ENCODE measurements at places on chromosomes 2 and 18.
A peak's percentile ranks its signal among the peaks of the same experiment; 100 is the strongest.

DNA sequence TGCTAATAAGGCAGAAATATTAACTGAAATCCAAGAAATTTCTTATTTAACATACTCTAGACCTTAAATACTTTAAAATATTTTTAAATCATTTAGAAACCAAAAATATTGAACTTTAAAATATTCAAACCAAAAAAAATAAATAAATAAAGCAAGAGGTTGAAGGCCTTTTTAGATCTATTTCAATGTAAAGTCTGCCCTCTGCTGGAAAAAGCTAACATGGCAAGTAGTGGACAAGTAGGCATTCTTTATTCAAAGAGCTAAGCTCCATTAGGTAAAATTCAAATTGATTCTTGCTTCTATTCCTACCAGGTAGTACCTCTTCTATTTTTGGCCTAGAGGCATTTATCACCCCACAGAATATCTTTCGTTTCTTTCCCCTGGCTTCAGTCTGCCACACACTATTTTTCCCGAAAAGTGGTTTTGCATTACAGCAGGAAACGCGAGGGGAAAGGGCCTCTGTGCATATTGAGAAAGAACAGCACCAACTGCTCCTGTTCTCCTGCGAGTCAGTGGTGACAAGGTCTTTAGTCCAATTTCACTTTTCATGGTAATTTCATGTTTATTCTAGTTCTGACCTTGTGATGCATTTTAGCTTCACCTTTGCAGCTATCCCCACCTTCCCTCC is 20.4 kb downstream of the IFIH1 start:
- peak; percentile 18 for DNase-seq

GRCh38 chr2:74772046-74772445 is 61.9 kb upstream of the HK2 start:
- no peak for DNase-seq

GRCh38 chr2:139357972-139358371 is 577.8 kb upstream of the NXPH2 start:
- DNase-seq, result no peak

DNA sequence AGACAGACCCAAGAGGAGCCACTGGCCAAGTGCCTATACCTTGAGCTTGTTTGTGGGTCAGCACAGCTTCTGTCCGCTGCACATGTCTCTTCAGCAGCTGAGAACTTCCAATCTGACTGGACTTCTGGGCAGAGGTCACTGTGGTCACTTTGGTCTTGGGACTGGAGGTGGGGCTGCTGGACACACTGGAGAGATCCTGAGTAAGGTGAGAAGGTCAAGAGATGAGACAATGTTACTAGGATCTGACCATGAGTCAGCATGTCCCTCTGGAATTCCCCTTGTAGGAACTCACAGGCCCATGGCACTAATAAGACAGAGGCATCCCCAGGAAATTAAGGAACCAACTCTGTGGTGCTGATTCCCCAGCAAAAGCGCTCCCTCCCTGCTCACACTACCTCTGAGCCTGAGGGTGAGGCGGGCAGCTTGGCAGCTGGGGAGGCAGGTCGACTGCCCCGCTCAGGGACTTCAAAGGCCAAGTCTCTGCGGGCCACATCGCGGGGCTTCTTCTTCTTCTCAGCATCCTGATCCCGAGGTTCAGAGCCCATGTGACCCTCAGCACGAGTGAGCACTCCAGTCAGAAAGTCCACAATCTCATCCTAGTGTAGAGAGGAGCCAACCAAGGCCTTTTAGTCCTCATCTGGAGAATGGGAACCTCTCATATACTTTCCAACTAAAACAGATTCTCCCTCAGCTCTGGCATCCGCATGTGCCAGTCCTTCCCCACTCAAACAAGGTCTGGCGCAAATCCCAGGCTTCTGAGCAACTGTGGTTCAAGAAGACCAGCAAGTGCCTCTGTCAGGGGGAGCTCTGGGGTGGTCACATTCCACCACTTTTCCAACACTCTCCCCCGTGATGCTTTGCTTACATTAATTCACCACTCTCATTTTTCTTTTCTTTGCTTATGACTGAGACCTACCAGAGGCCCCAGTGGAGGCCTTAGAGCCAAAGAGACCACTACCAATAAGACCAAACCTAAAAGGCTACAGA is 29.4 kb downstream of the KANSL3 start:
- no peak for DNase-seq

DNA sequence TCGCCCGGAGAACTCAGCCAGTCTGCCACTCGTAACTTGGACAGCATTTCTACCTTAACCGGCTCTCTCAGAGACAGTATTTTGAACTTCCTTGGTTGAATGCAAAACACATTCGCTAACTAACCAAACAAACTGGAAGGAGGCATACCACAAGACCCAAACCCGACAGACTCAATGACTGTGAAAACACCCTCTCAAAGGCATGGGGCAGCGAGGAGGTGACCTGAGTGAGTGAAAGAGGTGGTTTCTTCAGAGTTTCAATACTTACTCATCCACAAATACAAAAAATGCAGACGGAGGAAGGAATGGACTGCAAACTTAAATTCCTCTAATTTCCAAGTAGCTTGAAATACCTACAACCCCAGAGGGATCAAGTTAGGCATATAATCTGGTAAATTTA is 132.9 kb downstream of the GAREM1 start:
- no peak for DNase-seq

- no peak for DNase-seq
Observed at GRCh38 chr2:38021589-38021988, 54.4 kb downstream of the CYP1B1 start.

DNA sequence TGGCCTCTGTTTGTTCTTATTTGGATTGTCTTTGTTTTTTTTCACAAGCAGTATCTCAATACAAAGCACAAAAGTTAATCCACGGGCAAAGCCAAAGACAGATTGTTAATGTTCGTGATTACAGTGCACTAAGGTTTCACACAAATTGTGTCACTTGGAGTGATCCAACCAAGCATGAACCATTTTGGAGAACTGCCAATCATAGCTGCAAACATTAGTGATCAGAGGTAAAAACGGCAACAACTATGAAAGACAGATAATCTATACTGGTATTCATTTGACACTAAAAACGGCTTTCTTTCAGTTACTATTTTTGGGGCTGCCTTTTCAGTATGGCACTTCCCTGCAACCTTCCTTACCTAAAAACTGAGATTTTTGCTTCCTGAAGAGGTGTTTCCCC is 213.1 kb upstream of the GULP1 start:
- no peak for DNase-seq

GRCh38 chr18:67730886-67731285 is 214.4 kb upstream of the DSEL start:
- no peak for DNase-seq

DNA sequence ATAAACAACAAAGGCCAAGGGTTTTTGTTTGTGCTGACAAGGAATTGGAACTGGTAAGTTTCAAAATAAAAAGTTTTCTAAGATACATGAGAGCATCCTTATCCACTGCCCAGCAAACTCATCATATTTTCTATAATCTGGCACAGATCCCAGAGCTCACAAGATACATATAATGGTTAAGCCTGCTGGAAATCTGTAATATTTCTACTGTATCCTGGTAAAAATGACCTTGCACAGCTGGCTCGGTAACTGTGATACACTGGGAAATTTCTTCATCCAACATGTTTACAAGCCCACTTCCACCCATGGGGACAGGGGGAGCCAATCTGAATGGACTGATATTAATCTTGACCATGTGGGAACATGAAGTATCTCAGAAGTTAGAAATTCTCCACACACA is 425.4 kb upstream of the MMADHC start:
- no peak for DNase-seq

- DNase-seq, result no peak
Observed at GRCh38 chr2:210376694-210377093, 61.7 kb upstream of the MYL1 start.

GRCh38 chr18:80115035-80115434 is 6.0 kb downstream of the ADNP2 start:
- DNase-seq, result no peak

DNA sequence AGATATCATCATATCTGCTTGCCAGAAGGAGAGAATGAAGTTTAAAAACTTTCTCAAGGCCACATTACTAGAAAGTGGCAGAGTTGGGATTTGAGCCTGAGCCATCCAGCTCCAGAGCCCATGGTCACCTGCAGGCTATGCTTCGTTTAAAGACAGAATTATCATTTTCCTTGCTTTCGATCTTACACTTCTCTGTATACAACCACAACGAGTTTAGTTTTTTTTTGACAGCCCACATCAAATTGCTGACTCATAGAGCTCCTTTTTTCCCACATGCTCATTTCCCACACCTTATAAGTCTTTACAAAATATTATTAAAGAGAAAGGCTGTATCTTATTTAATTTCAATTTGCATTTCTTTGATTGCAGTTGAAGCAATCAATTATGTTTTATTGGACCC is 6.5 kb downstream of the PLEK start:
- no peak for DNase-seq

DNA sequence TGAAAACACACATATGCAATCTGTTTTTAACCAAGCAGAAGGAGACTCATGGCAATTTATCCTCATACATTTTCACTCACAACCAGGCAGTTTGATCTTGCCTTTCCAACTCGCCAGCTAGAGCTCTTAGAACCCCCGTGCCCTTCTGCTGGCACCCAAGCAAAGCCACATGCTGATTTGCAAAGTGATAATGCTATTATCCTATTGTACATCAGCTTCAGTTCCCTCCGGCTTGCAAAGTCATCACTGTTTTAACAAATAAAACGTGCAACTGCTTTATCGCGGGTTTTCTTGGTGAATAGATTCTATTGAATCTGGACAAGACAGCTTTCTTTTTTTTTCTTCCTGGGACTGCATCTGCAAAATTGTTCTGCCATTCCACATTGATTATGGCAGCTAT is 314.6 kb downstream of the LNPK start:
- DNase-seq, result no peak

DNA sequence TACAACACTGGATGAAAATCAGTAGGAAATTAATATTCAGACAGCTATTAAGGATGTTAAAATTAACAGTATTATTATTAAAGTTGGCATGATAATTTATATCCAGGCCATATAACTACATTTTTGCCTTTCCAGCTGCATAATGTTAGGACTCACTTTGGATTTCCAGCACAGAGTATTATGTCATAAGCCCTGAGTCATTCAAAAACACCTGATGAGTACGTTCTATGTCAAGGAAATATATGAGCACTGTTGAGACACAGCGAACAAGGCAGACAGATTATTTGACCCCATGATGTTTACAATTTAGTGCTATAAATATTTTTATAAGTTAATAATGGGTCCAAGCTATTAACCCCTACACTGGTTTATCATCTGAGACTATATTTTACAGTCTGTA is 59.8 kb upstream of the RIT2 start:
- DNase-seq, result no peak

DNA sequence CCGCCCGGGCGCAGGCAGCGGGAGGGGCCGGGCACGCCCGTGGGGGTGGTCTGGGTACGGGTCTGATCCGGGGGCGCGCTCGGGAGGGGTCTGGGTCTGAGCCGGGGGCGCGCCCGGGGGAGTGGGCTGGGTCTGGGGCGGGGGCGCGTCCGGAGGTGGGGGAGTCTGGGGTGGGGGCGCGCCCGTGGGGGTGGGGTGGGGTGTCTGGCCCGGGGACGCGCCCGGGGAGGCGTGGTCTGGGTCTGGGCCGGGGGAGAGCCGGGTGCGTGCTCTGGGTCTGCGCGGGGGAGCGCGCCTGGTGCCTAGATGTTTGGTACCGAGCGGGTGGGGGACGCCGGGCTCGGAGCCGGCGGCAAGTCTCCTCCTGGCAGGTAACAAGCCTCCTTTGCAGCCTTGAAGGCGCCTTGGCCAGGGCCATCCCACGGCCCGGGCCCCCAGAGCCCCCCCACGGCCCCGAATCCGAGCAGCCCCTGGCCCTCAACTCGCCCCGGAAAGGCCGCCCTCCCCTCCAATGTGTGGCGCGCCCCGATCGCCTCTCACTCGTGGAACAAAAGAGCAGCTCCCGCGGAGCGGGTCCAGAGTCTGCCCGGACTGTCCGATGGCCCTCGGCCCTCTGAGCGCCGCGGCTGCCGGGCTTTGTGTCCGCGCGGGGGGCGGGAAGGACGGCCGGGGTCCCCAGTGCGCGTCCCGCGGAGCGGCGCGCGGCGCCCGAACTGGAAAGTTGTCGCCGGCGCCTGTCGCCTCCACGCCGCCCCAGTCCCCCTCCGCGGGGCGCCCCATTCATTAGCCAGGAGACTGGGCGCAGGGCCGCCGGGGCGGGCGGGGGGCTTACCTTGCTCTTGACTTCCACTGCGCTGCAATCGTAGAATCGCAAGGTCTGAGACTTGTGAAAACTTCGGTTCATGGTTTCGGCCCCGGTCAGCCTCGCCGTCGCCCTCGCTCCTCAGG is 595 bp downstream of the PARD6G start:
- DNase-seq, result no peak

GRCh38 chr18:38459131-38459994 is 893.8 kb upstream of the CELF4 start:
- DNase-seq, result no peak

- DNase-seq, result no peak
Observed at GRCh38 chr2:44005846-44006245, 10.1 kb upstream of the LRPPRC start.

DNA sequence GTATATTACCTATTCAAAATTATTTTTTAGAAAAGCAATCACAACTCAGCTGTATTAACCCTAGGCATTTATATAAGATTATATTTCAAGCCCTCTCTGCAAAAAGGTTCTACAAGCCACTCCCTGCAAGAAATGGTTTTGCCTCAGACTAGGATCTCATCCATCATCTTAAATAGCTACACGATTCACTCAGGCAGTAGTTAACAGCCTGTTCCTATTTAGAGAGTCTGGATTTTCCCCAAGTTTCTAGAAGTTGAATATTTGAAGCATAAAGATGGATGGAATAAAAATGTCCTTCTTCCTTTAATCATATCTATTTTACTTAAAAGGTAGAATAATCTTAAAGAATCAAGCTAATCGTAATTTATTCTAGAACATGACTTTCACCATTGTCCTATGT is 167.1 kb upstream of the STK17B start:
- DNase-seq, result no peak

DNA sequence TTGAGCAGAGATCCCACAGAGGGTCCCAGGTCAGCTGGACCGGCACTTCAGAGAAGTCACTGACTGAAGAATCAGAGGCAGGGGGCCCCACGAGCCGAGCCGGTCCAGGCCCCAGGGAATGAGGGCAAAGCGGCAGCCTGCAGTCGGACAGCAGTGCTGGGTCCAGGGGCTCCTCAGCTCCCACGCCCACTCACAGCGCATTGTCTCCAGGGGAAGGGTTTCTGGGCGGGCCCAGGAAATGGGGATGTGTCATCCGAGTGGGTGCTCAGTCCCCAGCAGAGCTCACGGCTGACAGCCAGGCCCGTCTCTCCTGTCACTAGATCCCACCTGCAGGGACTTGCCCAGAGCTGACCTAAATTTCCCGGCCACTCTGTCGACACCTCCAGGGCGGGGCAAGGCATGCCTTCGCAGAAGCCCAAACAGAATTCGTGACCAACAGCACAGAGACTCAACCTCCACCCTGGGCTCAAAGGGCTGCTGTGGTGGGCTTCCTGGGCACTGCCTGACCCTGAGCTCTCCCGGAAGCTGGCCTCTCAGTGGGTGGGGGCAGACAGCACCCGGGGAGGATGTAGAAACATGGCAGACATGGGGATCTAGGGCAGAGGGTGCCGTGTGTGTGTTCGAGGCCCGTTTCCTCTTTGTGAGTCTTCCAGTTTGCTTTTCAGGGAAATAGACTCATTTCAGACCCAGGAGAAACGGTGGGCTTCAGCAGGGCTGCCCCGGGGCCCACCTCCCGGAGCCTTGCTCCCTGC is 42.1 kb upstream of the TAF1B start:
- DNase-seq, result peak; percentile 59
